Stimulated activated CD4-positive, alpha-beta T cell treated with anti-CD3 and anti-CD28 coated beads, Interleukin-4, amount 100 ng/mL, for 48 hours (primary cell): ENCODE measurements at places on chromosomes 6 and 20.
A peak's percentile ranks its signal among the peaks of the same experiment; 100 is the strongest.

- DNase-seq = no peak
Observed at GRCh38 chr6:3286641-3287171, 28.0 kb downstream of the PSMG4 start.

- no peak for DNase-seq
Observed at GRCh38 chr6:45626087-45626891, 248.6 kb upstream of the SUPT3H start.

GRCh38 chr20:59560588-59561227, 43.6 kb upstream of the PHACTR3 start:
- DNase-seq = no peak

DNA sequence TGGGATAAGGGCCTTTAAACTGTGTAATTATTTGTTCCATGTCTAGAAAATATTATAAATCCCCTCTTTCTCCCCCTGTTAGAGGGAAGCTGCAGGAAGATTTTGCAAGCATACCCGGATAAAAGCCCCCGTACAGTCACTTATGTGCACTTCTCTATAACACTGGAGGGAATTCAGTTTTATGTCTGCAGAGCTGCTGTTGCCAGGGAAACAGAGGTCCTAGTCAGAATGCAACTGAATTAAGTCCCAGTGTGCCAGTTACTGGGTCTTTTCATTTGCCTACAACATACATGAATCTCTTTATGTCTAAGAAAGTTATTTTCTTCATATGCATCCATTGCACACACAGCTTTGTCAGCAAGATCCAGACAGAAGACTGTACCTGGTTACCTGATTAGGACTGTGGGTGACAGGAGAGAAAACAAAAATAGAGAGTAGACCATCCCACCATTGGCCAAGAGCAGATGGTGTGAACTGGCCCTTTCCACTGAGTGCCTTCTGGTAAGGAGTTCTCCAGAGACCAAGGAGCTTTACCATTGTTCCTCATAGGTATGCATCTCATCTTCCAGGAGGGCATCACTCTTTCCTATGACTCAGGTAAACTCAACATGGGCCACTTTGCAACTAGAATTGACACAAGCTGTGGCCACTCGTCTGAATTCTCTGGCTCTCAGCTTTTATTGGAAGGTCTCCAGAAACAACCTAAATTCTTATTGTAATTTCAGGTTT, 180.8 kb upstream of the PHACTR1 start:
- no peak for DNase-seq

- no peak for DNase-seq
Observed at GRCh38 chr6:42022755-42023384, 27.5 kb upstream of the TAF8 start.

- no peak for DNase-seq
Observed at GRCh38 chr6:144722154-144722737, 437.1 kb downstream of the UTRN start.

- DNase-seq = peak; percentile 13
Observed at GRCh38 chr6:42417641-42418112, 34.0 kb downstream of the TRERF1 start.

DNA sequence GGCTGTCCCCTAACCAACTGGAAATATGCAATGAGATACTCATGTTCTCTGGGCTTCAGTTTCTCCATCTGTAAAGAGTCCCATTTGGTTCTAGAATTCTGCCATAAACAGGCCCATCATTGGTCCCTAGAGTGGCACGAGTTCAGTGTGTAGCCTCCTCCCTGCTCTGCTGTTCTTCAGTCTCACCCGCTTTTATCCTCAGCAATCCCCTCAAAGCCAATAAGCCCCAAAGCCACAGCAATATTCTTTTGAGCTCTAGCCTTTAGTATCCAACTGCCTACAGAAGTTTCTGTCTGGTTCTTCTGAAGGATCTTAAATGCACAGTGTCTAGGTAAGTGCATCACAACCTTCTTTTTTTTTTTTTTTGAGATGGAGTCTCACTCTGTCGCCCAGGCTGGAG, 9.8 kb upstream of the MRPS18A start:
- no peak for DNase-seq

DNA sequence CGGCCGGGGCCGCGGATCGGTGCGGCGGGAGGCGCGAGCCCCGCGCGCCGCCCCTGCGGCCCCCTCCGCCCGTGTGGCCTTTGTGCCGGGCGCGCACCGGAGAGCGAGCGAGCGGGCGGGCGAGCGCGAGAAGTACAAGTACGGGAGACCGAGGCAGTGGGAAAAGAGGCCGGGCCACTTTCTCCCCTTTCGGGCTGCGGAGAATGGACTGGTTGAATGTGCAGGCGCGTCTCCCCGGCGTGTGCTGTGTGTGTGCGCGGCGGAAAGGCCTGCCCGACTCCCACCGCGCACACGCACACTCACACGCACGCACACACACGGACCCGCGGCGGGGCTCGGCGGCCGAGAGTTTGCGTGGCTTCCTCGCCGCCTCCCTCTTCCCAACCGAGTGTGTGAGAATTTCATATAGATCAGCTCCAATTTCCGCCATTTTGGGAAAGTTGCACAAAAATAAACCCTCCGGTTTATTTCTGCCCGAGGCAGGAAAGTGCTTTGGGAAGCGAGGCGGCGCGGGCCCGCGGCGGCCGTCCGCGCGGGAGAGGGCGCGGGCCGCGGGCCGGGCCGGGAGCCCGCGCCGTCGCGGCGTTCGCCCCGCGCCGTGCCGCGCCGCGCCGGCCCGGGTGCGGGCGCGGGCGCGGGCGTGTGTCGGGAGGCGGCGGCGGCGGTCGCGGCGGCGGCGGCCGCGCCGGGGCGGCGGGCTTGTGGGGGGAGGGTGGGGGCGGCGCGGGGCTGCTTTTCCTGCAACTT, 1.1 kb downstream of the L3MBTL3 start:
- no peak for DNase-seq

- no peak for DNase-seq
Observed at GRCh38 chr20:61932711-61933480, 132.8 kb downstream of the TAF4 start.

GRCh38 chr6:33763483-33763882, 16.8 kb upstream of the IP6K3 start:
- DNase-seq = no peak

DNA sequence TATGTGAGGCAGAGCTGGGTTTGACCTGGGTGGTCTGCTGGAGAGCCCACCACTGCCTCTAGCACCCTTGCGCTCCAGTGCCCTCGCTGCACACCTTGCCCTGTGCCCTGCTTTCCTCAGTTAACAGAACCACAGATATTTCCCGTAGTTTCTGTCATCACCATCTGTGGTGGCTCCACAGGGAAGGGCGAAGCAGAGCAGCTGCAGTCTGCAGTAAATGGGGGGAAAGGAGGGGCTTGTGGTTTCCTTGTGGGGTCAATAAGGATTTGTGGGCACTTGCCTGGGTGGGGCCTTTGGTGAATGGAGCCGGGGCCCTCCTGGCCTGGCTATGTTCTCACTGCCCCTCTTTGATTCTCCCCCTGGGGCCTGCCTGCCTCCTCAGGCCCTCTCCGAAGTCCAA, 21.2 kb upstream of the CCDC167 start:
- DNase-seq = no peak

- DNase-seq = no peak
Observed at GRCh38 chr6:113847447-113847846, 9.7 kb upstream of the MARCKS start.

- DNase-seq = no peak
Observed at GRCh38 chr6:43738877-43739641, 31.0 kb upstream of the VEGFA start.

DNA sequence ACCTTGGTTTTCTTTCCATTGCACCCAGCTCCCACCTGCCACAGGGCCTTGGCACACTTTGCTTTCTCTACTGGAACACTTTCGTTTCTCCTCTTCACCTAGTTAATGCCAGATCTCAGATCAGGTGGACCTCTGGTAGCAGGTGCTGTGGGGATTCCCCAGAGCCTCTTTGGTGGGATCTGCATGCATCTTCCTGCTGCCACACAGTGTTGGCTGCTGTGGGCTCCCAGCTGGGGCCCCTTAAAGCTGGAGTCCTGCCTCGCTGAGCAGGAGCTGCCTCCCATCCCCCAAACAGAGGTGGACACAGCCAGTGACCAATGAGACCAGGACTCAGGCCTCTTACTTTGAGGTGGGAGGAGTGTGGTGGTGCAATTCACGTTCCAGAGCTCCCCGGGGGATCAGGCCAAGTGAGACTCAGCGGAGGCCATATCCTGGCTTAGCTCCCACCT, 28.4 kb downstream of the CEBPB start:
- DNase-seq = no peak

GRCh38 chr6:119043783-119044182, 34.7 kb downstream of the FAM184A start:
- no peak for DNase-seq

- no peak for DNase-seq
Observed at GRCh38 chr6:55925292-55925691, 49.9 kb upstream of the BMP5 start.

DNA sequence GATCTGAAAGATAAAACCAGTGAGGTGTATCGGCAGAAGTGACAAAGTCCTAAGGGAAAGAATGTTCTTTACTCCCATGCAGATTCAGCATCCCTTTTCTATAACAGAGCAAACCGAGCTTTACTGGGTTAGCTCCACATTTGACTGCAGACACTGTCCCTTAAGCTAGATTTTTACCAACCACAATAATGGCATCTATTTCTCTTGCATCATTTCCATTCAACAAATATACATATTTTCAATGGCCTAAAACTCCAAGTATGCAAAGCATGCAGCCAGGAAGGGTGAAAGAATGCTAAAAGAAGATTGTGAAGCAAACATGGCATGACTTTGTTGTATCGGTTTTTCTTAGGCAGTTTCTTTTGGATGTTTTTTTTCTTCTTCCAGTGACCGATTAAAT, 255.4 kb downstream of the OGFRL1 start:
- DNase-seq = no peak

- DNase-seq = no peak
Observed at GRCh38 chr6:44940367-44940766, 387.8 kb upstream of the RUNX2 start.
